ENCODE measurements at places on chromosomes 11 and 22.

- no peak for DNase-seq
Measured at GRCh38 chr11:118442301-118442700, 6.0 kb downstream of the KMT2A start.

- DNase-seq = no peak
Measured at GRCh38 chr11:5467527-5467926, 18.4 kb downstream of the OR51I2 start.

DNA sequence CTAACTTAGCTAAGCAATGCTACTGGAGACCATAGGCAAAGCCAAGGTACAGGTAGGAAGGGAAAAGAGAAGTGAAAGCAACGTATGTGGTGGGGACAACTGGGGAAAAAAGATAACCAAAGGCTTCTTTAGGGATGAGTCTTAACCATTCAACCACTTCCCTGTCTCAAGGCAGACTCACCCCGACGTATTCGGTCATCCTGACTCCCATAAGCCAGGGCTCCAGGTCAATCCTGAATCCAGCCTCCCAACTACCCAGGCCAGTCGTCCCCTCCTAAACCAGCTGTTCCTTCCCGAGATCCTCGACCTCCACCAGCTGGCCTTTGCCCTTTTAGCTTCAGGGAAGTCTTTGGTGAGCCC is 330 bp downstream of the ACP2 start:
- no peak for DNase-seq

DNA sequence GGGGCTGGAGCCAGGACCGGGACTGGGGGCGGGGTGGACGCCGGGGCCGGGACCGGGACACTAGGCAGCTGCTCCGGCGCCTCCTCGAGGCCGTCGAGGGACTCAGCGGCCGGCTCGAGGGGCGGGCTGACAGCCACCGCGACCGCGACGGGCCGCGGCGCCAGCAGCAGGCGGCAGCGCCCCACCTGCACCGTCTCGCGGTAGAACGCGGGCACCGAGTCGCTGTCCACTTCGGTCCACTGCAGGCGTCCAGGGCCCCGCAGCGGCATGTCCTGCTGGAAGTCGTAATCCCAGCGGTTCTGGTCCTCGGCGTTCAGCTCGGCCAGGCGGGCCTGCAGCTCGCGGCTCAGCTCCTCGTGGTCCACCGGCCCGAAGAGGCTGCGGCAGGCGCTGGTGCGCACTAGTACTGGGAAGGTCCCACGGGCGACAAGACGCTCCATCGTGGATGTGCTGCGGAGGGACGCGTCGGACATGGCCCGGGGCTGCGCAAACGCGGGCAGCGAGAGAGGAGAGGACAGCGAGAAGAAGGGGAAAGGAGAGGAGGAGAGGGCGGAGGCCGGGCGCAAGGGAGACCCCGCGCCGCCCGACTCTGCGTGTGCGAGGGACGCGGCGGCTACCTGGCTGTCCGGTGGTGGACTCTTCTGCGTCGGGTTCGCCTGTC is 428 bp downstream of the CDKN1C start:
- no peak for DNase-seq

GRCh38 chr11:28518825-28519224 is 410.6 kb downstream of the METTL15 start:
- no peak for DNase-seq

- no peak for DNase-seq
Measured at GRCh38 chr11:69746140-69746539, 29.0 kb downstream of the FGF4 start.

DNA sequence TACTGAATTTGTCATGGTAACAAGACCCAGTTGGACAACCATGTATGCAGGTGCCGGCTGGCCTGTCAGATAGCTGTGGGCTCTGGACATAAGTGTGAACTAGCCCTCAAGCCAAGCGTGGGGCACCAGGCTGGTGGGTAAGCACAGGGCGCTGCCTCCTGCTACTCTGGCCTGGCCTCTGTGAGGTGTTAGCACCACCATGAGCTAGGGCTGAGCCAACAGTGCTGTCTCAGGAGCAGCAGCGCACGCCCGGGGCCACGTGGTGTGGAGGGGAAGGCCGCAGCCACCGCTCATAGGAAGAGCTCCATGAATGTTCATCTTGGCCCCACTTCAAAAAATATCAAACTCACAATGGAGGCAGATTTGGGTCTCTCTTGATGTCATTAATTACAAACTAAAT is 35.3 kb upstream of the GNB1L start:
- DNase-seq = no peak

DNA sequence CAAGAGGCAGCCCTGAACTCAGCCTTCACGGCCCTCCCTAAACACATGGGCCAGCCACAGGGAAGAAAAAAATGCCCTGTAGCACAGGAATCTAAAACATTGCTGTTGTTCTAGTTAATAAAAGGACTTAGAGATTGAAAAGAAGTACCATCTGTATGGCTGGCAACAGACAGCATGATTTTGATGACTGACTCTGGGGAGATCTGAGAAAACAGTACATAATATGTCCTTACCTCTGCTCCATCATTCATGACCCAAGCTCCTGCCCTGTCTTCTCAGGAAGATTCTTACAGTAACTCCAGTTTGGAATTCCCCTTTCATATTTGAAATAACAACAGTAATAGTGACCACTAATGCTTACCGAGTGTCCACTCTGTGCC is 244.2 kb downstream of the ETS1 start:
- DNase-seq = no peak

GRCh38 chr22:30386960-30387827 is at the start of gene RNF215:
Gene RNF215, minus strand, starts transcription at chr22:30387411. Its CDS starts 98 bp downstream, at chr22:30387313.
- peak; percentile 77 for DNase-seq

DNA sequence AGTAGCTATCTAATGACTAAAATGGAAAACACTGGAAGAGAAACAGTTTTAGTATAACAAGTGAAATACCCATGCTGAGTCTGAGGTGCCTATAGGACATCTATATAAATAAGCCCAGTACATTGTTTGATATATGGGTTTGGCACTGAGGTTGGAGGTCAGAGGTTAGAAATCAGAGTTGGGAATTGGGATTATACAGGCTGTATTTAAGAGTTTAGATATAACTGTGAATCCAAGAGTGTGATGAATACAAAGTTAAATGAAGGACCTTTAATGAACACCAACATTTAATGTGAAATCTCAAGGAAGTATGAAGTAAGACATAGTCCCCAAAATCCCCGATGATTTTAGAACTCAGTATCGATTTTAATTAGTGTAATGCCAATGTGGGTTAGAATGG is 3.1 kb upstream of the HBD start:
- DNase-seq = no peak

- DNase-seq = no peak
Measured at GRCh38 chr11:116534270-116534975, 238.4 kb downstream of the BUD13 start.

- no peak for DNase-seq
Measured at GRCh38 chr11:59261150-59261549, 48.4 kb upstream of the MPEG1 start.

DNA sequence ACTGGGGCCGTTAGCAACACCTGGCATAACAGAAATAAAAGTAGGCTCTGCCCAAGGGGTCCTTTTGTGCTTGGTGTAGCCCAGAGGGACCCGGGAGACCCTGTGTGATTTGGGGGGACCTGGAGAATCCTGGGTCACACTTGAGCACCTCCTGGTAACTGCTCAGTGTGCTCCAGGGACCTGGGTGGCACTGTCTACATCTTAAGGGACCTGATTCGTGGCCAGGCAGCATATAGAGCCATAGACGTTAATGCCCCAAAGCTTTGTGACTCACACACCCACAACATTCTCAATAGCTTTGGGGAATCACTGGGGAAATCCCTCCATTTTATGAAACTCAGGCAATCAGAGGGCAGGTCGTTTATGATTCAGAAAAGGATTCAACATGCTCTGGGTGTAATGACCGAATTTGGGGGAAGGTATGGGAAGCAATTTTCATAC is 3.6 kb upstream of the IGF2 start:
- DNase-seq = no peak

All from H1 (cell line).